Ovary (tissue), 10 donors: ENCODE measurements at places on chromosomes 6 and 20.
A peak's percentile ranks its signal among the peaks of the same experiment; 100 is the strongest.

DNA sequence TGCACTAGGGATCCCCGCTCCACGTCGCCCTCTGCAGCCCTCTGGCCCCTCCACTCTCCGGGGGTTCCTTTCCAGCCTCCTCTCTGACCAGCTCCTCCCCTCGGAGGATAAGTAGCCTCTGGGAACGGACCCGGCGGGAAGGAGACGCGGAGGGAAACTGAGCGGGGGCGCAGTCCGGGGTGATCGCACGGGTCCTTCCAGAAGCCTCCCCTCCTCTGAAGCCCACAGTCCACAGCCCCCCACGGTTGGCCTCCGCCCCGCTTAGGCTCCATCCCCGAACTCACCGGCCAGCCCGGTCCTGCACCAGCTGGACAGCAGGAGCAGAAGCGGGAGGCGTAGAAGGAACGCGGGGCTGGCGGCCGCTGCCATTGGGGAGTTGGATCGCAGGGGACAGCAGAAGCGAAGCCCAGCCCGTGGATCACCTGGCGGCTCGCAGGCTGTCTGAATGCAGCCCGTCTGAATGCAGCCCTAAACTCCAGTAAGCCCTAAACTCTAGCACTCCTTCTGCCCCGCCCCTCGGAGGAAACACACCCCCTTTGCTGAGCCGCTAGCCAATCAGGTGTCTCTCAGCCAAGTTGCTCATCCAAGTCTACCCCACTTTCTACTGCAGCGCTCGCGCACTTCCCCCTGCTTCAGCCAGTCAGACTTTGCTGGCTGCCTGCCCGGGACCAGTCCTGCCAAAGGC lies at the start of gene RAET1G:
RAET1G (minus strand) TSS at position 480 of the 685 bp plus-strand sequence; CDS start at position 369, 111 bp downstream.
- peak; percentile 93 for DNase-seq

GRCh38 chr6:18680842-18681241 lies 293.7 kb downstream of the RNF144B start:
- DNase-seq: no peak

DNA sequence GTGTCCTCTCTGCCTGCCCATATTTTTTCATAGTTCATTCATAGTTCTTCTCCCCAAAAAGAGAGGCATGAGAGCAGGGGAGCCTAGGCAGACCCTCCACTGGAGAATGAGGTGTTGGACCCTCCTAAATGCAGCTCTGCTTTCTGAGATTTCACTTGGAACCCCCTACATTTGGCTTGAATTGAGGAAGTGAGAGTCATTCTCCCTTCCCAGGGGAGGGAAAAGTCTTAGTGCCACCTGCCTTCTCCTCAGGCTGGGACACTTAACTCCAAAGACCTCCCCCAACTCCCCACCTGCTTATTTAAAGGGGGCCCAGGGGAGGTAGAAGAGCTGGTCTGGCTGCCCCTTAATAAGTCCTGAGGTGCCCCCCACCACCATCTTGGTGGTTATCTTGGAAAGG lies 78.2 kb downstream of the CHMP4B start:
- DNase-seq: no peak

DNA sequence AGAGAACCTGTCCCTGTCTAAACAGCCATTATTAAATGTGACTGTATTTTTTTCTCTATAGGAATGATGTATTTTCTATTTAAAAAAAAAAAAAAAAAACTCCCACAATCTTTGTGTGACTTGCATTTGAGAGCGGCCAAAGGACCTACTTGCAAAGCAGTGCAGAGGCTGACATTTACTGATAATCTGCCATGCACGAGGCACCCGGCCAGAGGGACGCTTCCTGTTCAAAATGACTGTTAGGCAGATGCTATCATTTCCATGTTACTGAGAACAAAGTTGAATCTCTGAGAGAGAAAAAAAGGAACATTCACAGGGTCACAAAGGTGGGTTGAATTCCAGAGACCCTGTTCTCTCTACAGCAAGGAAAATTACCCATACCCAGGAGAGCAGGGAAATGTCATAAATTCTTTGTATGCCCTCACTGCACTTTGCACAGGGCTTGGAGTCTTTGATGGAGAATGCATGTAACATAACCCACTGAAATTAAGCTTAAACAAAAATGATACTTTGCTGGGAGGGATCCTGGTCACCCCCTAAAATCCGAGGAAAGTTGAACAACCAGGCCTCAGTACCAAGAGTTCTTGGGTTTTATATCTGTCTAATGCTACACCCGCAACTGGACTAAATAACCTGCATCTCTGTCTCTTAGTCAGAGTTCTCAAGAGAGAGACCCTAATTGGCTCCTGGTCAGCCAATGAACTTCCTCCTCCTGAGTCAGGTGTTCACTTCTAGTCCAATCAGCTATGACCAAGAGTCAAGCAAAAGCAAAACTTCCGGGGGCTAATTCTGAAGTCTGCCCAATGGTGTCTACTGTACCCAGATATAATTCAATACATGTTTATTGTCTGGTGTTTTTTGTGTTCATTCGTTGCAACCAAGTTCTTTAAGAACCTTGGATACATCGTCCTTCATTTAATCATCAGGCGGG lies 61.2 kb downstream of the GCLC start:
- no peak for DNase-seq

DNA sequence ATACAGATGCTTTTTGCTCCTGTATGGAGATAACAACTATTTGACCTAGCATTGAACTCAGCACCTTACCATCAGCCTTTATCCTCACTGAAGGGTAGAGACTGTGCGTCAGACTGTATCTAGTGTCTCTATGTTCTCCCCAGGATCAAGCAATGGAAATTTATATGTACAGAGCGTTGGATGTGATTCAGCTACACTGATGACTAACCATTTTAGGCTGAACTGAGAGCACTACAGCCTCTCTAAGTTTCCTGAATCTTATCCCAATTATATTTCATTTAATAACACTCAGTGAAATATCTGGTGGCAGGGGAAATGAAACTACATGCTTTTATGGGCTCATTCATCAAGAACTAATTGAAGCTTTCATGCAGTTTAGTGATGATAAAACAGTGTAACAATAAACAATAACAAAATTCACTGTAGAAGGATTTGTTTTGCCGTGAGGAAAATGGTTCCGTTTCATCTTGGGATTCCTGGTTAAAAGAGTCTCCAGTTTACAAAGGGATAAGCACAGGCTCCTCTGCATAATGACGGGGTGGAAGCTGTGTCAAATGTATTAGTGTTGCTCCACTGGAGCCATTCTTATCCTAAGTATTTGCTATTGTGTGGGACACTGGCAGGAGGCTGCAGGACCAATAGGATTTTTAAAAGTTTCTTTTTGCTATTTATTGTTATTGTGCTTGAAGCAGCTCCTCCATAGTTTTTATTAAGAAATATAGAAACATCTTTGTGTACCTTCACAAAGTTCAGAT lies 567.6 kb upstream of the MMS22L start:
- no peak for DNase-seq

GRCh38 chr20:49982346-49983122 lies at the start of gene SNAI1:
TSS of gene SNAI1 (plus strand) at chr20:49982980. CDS start at chr20:49983060, 80 bp downstream.
- DNase-seq: peak; percentile 83

- no peak for DNase-seq
Observed at GRCh38 chr6:107106165-107106564, 9.2 kb downstream of the BEND3 start.

DNA sequence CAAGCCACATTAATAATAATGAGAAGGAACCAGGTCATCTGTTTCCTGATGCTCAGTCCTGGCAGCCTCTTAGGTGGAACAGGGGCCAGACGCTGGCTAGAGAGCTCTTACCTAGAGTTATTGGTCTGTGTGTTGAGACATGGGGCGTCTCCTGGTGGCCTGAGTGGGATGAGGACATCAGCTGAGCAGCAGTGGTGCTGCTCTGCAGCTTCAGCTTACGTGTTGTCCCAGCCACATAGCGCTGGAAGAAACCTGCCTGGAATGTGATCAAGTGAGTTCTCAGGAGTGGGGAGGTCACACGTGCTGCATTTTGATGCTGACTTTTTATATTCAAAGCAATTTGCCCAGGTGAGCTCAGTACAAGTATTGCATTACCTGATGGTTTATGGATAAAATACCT lies 355.4 kb downstream of the CDH26 start:
- DNase-seq: no peak

DNA sequence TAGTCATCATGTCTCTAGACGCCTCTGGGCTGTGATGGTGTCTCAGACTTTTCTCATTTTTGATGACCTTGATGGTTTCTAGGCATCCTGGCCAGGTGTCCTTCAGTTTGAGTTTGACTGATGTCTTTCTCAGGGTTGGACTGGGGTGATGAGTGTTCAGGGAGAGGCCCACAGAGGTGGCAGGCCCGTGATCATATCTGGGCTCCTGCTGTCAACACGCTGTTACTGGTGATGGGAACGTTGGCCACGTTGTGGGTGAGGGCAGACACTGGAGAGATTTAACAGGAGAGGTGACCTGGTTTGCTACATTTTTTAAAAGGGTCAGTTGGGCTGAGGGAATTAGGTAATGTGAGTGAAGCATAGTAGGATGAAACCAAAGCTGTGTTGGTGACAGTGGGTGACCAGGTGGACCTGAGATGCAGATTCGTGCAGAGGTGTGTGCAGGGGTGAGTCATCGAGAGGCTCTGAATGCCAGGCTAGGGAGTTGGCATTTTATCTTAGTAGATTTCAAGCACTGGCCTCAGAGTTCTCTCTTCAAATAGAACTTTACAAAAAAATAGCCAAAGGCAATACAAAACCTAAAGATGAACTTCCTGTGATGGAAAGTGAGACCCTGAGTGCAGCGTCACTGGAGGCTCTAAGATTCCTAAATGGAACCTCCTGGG lies 174.1 kb downstream of the CDH26 start:
- DNase-seq: no peak

DNA sequence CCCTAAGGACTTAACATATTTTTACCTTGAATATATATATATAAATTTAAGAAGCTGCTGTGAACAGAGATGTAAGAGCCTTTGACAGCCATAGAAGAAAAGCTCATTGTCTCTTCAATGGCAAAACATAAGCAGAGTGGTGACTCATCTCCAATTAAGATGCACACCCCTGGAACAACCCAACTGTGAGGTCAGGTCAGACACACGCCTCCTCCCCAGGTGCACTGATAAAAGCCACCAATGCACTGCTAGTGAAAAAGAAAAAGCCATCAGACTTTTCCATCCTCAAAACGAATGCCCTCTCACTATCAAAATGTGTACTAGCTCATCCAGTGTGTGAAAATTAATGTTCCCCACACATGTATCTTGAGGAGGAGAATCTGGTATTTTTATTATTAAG lies 100.1 kb downstream of the SMLR1 start:
- no peak for DNase-seq

GRCh38 chr20:64146301-64146935 lies 17.8 kb upstream of the MYT1 start:
- DNase-seq: no peak

DNA sequence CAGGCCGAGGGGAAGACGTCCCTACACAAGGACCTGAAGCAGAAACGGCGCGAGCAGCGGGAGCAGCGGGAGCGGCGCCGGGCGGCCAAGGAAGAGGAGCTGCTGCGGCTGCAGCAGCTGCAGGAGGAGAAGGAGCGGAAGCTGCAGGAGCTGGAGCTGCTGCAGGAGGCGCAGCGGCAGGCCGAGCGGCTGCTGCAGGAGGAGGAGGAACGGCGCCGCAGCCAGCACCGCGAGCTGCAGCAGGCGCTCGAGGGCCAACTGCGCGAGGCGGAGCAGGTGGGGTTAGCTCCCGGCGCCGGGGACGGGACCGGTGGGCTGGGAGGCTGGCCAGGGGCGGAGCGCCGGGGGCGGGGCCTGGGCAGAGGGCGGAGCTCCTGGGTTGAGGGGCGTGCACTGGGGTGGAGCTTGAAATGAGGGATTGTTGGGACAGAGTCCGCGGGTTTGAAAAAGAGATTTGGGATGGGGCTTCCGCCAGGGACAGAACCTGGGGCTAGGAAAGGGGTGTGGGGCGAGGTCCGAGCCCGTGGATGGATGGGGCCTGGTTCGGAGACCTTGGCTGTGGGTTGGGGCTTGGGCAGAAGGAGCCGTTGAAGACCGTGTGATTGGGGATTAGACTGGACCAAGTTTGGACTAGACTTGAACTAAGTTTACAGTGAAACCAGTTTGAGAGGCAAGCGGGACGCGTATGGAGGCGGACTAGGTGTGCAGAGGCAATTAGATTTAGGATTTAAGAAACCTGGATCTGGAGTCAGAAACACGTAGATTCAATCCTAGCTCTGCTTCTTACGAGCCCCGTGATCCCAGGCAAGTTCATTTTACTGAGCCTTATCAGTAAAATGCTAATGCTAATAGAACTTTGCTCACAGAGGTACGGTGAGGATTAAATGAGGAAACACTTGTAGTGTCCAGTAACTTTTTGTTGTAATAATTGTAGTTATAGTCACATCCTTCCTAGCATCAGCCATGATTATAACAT lies 20.9 kb downstream of the DEF6 start:
- peak; percentile 89 for DNase-seq

GRCh38 chr20:46229478-46230105 lies 78.7 kb downstream of the CDH22 start:
- no peak for DNase-seq

DNA sequence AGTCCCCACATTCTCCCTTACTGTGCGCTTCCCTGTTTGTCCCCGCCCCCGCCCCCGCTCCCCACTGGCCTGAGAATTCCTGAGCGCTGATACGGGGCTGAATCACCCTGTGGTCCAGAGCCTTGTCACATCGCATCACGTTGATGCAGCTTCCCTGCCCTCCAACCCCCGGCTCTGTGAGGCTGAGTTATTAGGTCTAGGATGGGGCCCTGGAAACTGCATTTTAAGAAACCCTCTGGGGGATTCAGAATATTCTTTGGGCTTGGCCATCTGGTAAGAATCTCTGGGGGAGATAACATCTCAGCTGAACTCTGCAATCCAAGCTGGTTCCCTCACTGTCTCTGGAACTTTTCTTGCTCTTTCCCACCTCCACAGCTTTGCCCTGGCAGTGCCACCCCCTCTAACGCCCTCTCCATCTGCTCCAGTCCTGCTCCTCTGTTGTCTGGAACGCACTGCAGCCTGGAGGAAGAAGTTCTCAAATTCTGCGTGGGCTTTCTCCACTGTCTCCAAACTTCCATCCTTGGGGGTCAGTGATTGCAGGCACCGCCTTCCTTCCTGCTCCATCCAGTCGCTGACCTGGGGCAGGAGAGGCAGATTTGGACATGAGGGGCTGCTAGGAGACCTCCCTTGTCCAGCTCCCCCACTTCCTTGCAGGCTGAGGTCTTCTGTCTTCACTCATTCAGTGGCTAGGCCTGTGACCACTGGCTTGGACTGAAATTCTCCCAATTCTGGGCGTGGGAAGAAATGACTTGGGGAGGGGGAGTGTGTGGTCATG lies 42.6 kb downstream of the KIAA1755 start:
- DNase-seq: no peak

GRCh38 chr20:41095110-41095969 lies 42.0 kb upstream of the PLCG1 start:
- peak; percentile 22 for DNase-seq
